Activated CD8-positive, alpha-beta memory T cell treated with anti-CD3 and anti-CD28 coated beads for 4 hours (primary cell): ENCODE measurements at places on chromosomes 7 and 10.

- DNase-seq: no peak
Observed at GRCh38 chr7:71182438-71182935, 50.5 kb downstream of the GALNT17 start.

- DNase-seq: no peak
Observed at GRCh38 chr10:76149182-76149581, 717.8 kb downstream of the LRMDA start.

- no peak for DNase-seq
Observed at GRCh38 chr7:116810267-116811116, 51.9 kb upstream of the CAPZA2 start.

GRCh38 chr7:4139656-4140625, 542.2 kb upstream of the FOXK1 start:
- no peak for DNase-seq

GRCh38 chr10:103747193-103747865, 108.0 kb downstream of the SH3PXD2A start:
- DNase-seq: no peak

- no peak for DNase-seq
Observed at GRCh38 chr7:33973231-33974015, 68.1 kb downstream of the BMPER start.

- no peak for DNase-seq
Observed at GRCh38 chr10:33901166-33901565, 566.7 kb upstream of the NRP1 start.

GRCh38 chr10:131251146-131251541, 60.4 kb downstream of the TCERG1L start:
- DNase-seq: no peak

- no peak for DNase-seq
Observed at GRCh38 chr7:179209-179681, 13.1 kb upstream of the FAM20C start.

DNA sequence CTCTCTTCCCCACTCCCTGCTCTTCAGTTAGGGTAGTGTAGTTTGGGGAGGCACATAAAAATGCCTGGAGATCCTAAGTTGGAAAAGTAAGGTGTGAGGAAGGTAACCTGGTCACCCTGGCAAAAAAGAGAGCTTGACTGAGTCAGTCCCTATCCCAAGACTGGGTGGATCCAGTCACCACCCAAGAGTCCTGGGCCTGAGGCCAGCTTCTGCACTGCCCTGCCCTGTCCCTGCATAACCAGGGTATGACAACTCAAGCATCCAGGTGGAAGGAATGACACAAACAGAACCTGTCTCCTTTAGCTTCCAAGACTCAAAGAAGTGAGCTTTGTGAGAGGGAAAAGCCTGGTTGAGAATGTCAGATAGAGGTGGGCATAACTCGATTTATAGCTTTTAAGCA, 26.9 kb upstream of the SORBS1 start:
- no peak for DNase-seq

- DNase-seq: no peak
Observed at GRCh38 chr10:1550291-1550595, 187.1 kb downstream of the ADARB2 start.

DNA sequence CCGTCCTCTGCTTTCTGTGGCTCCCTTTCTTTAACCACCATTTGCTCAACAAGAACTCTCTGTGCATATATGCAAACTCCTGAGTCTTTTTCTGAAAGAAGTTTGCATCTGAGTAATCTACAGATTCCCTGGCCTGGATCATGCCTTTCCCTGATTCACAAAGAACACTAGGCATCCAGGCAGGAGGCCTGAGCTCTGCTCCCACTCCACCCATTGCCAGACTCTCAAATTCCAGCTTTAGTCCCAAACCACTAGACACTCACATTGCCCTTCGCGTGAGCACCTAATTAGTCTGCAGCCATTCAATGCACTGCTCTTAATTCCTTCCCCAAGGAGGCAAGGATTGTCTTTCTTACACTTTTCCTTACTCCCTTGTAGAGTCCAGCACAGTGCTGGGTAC, 60.9 kb downstream of the ABCC2 start:
- DNase-seq: no peak

DNA sequence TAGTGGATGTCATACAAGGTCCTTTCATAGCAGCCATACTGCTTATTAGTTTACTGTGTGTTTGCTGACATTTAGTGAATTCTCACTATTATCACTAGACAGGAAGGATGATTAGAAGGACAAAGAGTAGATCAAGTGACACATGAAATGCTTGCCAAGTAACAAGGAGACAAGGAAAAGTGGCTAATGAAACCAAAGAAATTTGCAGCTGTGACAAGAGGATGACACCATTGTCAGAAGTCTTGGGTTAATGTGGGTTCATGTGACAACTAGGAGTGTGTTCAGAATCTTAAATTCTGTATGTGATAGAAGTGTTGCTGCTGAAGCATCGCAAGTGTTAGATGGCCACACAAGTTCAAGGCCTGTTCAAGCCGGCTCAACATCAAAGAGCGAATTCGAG, 40.8 kb upstream of the FAM180A start:
- DNase-seq: no peak

- no peak for DNase-seq
Observed at GRCh38 chr10:7474388-7474787, 63.6 kb upstream of the SFMBT2 start.

DNA sequence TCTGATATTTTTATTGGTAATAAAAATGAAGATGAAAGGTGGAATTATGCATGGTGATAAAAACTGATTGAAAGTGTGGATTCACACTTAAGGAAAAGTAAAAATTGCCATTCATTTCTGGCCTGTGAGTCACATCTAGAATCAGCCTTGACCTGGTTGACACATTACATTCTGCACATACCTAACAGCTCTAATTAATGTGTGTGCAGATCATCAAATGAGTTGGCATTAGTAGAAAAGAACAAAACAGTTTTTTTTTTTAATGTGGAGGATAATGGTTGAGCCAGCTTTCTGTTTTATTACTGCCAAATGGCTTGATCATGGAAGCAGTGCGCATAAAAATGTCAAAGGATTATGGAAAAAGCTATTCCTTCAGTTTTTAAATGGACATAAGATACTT, 142.6 kb upstream of the TMEM196 start:
- DNase-seq: no peak

GRCh38 chr10:100730725-100731406, 14.5 kb upstream of the PAX2 start:
- no peak for DNase-seq

GRCh38 chr7:43779045-43779812, 20.7 kb downstream of the BLVRA start:
- no peak for DNase-seq

DNA sequence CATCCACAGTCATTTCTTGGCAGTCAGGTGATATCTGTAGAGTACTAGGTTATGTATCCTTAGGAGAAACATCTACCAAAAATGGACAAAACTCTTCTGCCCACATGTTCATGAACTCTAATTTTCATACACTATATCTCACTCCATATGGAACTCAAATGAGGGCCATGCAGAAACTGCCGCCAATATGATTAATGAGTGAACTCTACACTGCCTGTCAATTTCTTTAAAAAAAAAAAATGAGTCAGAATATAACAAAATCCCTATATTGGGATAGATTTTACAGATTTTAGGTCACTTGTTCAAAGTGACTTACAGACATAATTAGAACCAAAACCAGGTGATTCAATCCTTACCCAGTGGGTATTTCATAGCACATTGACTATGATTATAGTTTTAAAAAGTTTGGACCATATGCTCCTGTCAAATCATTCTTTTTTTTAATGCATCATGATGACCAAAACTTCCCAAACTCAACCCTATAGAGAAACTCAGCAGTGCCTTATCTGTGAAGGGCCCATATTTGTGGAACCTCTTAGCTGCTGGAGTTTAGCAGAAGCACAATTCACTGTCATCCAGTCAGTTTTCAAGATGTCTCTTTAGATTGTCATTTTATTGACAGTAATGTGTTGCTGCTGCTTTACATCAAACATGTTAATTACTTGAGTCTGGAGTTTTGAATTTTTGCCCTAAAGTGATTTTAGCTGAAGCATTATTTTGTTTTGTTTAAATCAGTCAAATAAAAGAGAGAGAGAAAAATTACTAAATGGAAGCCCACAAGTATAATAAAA, 11.1 kb downstream of the LRRN3 start:
- no peak for DNase-seq

DNA sequence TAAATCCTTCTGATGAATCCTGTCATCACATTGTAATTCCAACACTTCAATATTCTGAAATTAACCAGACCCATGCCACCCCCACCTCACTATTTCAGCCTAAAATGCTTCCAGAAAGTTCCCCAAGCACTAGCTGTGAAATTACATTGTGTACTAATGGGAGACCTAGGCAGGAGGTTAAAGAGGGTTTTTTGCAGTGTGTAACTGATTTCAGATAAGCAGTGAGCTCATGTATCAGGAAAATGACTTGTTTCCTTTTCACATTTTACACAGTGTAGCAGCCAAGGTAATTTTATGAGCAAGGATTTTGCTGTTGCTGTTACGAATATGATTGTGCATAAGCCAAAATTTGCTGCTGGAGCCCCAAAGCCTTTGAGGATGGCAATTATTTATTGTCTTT, 129.0 kb downstream of the INHBA start:
- no peak for DNase-seq

DNA sequence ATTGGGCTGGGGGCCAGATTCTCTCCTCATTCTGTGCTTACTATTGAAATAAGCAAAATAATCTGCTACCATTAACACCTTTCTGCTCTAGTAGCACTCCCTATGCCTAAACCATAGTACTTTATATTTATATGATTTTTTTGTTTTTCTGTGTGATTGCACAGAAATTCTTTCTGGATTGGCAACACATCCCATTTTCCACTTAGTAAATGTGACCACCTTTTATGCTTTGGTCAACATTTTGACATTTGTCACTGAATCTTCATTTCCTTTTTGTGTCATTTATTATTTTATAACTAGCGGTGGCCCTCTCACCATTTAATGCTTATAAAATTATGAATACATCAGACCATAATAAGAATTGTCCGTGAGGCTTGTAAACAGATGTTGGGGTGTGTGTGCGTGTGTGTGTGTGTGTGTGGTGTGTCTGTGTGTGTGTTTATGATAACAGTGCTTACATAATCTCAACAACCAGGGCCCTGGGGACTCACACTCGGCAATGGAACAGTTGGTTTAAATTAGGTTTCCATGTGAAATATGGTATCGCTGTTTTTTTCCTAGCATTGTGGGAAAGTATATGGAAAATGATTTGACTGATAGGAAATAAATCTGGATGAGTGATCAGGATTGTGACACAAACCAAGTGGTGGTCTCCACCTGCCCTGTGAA, 138.9 kb downstream of the NOC3L start:
- DNase-seq: no peak

- no peak for DNase-seq
Observed at GRCh38 chr7:81393018-81393417, 376.8 kb downstream of the HGF start.

- no peak for DNase-seq
Observed at GRCh38 chr10:78471723-78472550, 438.3 kb downstream of the RPS24 start.

DNA sequence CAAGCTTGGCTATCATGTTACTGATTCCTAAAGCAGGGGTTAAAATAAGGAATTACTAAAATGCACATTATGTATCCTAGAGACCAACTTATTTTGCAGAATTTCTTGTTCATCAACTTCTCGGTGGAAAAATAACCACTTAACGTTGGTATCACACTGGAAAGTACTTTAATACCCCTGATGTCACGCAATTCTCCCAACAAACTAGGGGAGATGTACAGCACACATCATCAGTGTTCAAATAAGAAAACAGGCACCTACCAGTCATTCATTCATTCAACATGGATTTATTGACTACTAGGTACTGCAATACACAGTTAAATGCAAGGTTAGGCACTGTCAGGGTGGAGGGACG, 648 bp downstream of the HUS1 start:
- no peak for DNase-seq

GRCh38 chr10:97764519-97764931, 7.3 kb downstream of the SFRP5 start:
- DNase-seq: no peak

DNA sequence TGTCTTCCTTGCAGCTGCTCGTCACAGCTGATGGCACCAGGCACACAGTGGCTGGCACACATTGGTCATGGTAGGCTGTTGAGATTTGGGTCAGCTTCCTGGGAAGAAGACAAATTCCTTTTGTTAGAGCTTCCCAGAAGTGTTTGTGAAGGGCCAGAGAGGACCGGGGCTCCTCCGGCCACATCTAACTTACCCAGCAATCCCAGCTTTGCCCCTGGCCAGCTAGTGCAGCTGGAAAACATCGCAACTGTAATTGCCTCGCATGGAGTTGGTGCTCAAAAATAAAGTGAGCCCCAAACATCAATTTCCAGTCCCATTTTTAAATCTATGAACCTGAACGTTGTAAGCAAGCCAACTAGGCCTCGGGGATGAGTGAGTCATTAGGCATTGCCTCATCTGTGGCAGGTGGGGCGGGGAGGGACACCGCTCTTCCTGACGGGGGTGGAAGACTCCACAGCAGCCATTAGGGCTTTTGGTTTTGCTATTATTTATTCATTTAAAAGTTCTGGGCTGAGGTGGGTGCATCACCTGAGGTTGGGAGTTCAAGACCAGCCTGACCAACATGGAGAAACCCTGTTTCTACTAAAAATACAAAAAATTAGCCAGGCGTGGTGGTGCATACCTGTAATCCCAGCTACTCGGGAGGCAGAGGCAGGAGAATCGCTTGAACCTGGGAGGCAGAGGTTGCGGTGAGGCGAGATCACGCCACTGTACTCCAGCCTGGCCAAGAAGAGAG, 12.4 kb downstream of the CPA5 start:
- no peak for DNase-seq

DNA sequence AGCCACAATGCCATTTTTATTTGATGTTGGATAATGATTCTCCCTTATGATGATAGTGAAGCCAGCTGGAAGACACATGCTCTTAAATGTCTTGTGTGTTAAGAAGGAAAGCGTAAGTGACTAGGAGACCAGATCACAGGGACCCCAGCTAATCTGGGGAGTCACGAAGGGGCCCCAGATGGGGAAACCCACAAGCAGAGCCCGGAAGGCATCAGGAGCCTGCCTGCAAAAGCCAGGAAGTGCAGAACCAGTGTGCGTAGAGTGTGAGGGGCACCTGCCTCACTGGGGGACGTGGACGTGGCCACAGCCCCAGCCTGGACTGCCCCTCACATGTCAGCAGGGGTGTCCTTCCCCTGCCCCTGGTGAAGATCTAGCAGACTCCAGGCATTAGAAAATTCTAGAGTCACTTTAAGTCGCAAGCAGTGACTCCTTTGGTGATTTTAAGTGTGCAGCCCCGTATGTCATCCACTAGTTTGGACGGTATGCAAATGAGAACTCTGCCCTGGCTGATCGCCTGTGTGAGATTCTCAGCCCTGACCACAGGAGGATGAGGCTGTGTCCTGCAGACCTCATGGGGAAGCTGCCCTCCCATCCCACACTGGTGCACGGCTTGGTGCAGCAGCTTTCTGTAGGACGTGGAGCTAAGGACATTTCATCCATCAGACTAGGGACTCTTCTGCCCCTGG, 243.0 kb downstream of the WDR37 start:
- DNase-seq: no peak

GRCh38 chr7:15839416-15840100, 153.1 kb upstream of the MEOX2 start:
- DNase-seq: no peak

GRCh38 chr10:88934900-88935672, 17.5 kb downstream of the ACTA2 start:
- peak; percentile 55 for DNase-seq
